Activated naive CD8-positive, alpha-beta T cell treated with anti-CD3 and anti-CD28 coated beads for 36 hours (primary cell): ENCODE measurements at places on chromosomes 2 and 18. TPM values are rescaled to one million over a fixed set of nuclear protein-coding genes. Genes with fewer than 3 reads are reported as not detected.

DNA sequence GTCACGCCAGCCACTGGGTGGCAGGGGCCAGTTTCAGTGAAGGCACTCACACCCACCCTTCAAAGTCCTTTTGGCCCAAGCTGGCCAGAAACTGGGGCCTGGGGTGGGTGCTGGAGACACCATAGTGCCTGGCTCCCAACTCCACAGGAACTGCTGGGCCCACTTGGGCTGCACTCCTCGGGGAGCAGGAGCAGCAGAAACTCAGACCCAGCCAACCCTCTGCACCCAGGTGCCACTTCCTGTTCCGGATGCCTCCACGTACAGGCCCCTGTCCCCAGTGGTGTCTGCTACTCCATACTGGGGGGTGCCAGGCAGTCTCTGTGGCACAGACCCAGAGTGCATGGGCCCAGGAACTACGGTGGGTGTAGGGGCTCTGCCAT, 42.5 kb upstream of the ZNF519 start:
- H3K4me1 ChIP-seq, result peaks cover 1% of the 10 kb centered on the region
- no peak for DNase-seq
- H3K4me3 ChIP-seq, result no peak overlapping the region
- no peaks in the 10 kb centered on the region for H3K36me3 ChIP-seq

GRCh38 chr2:14915983-14916382, 283.5 kb downstream of the LRATD1 start:
- no peak overlapping the region for H3K27ac ChIP-seq
- H3K4me1 ChIP-seq, result no peaks in the 10 kb centered on the region
- peaks cover 3% of the 10 kb centered on the region for H3K27me3 ChIP-seq
- H3K36me3 ChIP-seq, result no peaks in the 10 kb centered on the region
- no peak for DNase-seq

- no peak for DNase-seq
- H3K4me3 ChIP-seq, result no peak overlapping the region
- no peaks in the 10 kb centered on the region for H3K4me1 ChIP-seq
- no peak overlapping the region for H3K27ac ChIP-seq
- no peaks in the 10 kb centered on the region for H3K36me3 ChIP-seq
- H3K27me3 ChIP-seq, result peaks cover 6% of the 10 kb centered on the region
Observed at GRCh38 chr18:2199060-2199459, 372.2 kb downstream of the METTL4 start.

- no peaks in the 10 kb centered on the region for H3K4me1 ChIP-seq
- no peak overlapping the region for H3K27ac ChIP-seq
- peaks cover 23% of the 10 kb centered on the region for H3K27me3 ChIP-seq
- no peak overlapping the region for H3K4me3 ChIP-seq
- H3K36me3 ChIP-seq, result no peaks in the 10 kb centered on the region
Observed at GRCh38 chr18:77733292-77733903, 483.8 kb downstream of the GALR1 start.

The C2orf80 gene
- total RNA-seq, result not detected

The MTA3 gene
- total RNA-seq, result 34.7 TPM
